NCI-H774 (cell line): ENCODE measurements at places on chromosomes 16 and 17.

- no peak for DNase-seq
Measured at GRCh38 chr17:31269578-31269983, 27.5 kb downstream of the OMG start.

- DNase-seq: peak; percentile 25
Measured at GRCh38 chr17:79988185-79988971, 47.3 kb downstream of the TBC1D16 start.

- DNase-seq: no peak
Measured at GRCh38 chr17:31556969-31557645, 165.6 kb downstream of the RAB11FIP4 start.

DNA sequence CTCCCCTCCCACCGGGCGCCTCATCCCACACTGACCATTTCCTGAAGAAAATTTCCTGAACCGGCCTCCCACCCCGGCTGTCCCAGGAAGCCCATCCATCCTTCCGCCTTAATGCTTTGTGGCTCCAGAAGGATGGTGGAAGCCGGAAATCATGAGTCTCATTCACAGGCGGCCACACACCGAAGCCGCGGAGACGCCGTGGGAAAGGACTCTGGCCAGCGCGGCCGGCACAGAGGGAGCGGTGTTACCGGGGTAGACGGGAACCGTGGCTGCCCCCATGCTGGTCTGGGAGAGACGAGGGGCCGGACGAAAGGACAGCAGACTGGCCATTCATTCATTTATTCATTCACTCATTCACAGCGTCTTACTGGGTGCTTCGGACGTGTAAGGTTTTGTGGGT is 326.8 kb downstream of the SEC14L1 start:
- no peak for DNase-seq

GRCh38 chr16:73047221-73047535 is 750 bp downstream of the ZFHX3 start:
- no peak for DNase-seq

DNA sequence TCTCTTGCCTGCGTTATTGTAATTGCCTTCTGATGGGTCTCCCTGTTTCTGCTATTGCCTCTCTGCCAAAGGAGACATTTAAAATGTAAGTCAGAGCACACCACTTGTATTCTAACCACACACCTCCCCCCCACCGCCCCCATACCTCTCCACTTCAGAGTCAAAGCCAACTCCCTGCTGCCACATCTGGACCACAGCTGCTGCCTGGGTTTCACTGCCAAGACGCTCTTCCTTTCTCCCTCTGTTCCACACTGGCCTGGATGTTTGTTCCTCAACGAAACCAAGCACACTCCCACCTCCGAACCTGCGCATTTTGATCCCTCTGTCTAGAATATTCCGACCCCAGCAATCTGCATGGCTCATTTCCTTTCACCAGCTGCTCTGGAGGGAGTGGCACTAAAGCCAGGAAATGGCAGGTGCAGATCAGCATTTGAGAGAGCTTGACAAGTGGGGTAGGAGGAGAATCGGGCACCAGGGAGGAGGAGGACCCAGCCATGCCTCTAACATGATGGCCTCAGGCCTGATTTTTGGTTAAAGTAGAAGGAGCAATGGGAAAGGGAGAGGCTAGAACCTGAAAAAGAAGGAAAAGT is 92.4 kb upstream of the HS3ST2 start:
- peak; percentile 27 for DNase-seq

DNA sequence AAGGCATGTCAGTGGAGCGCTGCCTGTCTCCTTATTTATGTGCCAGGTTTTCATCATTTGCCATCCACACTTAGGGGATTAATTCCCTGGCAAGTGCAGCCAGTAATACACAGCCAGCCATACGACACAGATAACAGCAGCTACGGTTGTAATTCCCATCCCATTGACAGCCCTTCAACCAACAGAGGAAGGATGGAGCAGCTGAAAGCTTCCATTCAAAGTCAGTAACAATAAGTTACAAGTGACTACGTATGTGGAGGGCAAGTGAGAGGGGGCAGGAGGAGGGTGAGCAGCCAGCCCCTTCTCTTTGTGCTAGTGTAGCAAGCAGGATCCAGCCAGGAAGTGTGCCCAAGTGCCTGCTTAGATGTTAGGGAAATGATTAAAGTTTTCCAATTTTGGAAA is 53.8 kb upstream of the LYRM9 start:
- no peak for DNase-seq

DNA sequence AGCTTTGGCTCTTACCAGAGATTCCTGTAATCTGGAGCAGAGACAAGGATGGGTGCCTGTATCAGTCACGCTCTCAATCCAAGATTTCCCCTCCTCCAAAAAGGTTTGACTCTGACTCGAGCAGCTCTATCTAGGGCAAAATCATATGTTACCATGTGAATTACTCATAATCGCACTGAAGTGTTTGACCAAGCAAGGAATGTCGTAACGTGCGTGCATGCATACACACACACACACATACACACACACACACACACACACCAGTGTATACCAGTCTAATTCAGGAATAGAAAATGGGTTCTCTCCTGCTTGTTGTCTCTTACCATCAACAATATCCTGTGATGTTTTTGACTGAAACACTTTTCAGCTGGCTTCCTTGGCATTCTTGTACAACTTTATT is 835.1 kb downstream of the KCNJ2 start:
- DNase-seq: no peak

GRCh38 chr17:74156878-74157277 is 46.6 kb upstream of the RPL38 start:
- no peak for DNase-seq

- DNase-seq: no peak
Measured at GRCh38 chr16:75238132-75238852, 13.1 kb downstream of the BCAR1 start.

DNA sequence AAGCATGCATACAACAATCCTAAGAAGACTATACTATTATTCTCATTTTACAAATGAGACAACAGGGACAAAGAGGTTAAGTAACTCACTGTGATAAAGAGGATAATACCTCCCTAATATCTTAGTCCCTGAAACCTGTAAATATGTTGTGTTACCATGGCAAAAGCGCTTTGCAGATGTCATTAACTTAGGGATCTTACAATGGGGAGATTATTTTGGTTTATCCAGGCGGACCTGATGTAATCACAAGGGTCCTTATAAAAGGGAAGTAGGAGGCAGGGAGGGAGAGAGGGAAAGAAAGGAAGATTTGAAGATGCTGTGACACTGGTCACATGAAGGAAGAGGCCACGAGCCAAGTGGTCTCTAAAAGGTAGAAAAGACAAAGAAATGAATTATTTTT is 164.7 kb downstream of the CNTNAP4 start:
- DNase-seq: no peak

- no peak for DNase-seq
Measured at GRCh38 chr16:50047864-50048263, 17.9 kb upstream of the HEATR3 start.

GRCh38 chr16:53651357-53651756 is 52.3 kb downstream of the RPGRIP1L start:
- no peak for DNase-seq

- peak; percentile 96 for DNase-seq
Measured at GRCh38 chr17:38415250-38416194, 12.7 kb upstream of the ARHGAP23 start.
